ENCODE measurements at places on chromosomes 2 and 18.

GRCh38 chr2:43538034-43538670 lies 57.7 kb downstream of the THADA start:
- DNase-seq, result no peak

DNA sequence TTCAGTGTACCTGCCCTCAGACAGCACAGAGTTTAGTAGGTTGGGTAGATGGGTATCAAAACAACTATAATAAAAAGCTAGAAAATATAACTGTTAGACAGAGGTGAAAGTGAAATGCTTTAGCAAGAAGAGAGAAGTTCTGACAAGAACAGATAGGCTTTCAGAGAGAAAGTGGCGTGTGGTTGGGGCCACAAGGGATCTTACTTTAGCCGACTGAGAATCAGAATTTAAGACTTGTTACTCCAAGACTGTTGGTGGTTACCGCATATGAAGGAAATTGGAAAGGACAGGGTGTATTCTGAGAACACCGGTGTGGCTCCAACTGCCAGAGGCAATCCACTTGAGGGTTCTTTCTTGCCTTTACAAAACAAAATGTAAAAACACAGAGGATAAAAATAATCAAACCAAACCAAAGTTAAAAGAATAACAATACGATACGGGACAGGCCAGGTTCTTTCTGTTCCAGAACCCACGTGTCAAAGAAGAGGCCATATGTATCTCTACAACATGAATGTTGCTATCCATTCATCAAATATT lies 44.4 kb upstream of the AGPS start:
- no peak for DNase-seq

- no peak for DNase-seq
These were observed 9.8 kb upstream of the EFR3B start for GRCh38 chr2:25032094-25032493.

DNA sequence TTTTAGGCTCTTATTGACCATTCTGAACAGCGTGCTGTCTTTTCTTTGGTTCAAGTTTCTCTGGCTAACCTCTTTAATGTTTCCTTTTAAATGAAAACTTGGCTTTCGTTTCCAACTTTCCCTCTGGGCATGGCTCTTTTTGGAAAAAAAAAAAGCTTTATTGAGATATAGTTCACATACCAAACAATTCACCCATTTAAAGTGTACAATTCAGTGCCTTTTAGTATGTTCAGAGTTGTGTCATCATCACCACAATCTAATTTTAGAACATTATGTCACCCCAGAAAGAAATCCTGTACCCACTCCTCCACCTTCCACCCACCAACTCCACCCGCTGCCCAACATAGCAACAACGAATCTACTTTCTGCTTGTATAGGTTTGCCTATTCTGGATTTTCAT lies 322.4 kb downstream of the ADCYAP1 start:
- no peak for DNase-seq

- DNase-seq, result no peak
These were observed 8.9 kb downstream of the KRTCAP3 start for GRCh38 chr2:27451095-27451494.

- DNase-seq, result no peak
These were observed 257.4 kb downstream of the ASXL3 start for GRCh38 chr18:33835419-33835818.

DNA sequence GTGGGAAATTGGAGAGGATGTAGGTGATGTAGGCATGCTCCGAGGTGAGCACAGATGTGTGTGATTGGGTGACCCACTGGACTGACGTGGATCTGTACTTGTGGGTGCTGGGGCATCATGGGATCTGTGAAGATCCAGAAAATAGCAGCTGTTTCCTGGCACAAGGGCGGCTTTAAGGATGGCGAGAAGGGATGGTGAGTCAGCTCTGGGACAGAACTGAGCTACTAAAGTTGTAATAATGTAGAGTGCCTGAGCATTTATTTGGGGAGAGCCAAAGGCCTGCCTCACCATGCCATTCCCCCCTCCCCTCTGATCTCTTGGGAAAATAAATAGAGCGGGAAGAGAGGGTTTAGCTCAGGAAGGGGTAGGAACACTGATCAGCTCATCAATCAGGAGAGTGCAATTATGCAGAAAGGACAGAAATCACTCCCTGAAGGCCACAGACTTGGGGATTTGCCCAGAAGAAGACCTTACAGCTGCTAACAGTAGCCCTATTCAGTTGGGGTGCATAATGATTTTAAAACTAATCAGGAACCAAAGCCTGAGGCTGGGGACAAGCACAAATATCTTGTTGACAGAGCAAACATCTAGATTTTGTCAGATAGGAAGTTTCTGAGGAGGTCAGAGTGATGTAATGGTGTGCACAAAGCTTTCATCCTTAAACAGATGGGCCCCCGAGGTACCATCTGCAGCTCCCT lies 30.3 kb downstream of the TANC1 start:
- DNase-seq, result no peak

- no peak for DNase-seq
These were observed 5.3 kb upstream of the FOSL2 start for GRCh38 chr2:28387082-28387960.
